ENCODE measurements at places on chromosomes 1 and 21.

GRCh38 chr1:205441318-205441633, 14.6 kb downstream of the BLACAT1 start:
- no peak for DNase-seq

DNA sequence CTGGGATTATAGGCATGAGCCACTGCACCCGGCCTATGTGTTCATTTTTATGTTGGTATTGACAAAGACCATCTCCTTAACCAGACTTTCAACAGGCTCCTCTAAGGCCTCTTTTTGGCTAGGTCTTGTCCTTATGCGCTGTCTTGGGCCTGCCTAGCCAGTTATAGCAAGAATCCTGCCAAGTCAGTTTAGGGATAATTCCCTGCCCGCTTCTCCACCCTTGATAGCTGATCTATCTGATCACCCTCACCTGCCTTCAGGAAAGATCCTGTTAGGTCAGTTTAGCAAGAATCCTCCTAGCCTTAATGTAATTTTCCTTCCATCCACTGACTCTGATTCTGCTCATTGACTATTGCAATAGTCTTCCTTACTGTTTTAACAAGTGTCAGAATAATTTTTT, 2.4 kb upstream of the B4GALT3 start:
- DNase-seq, result no peak

- no peak for DNase-seq
Observed at GRCh38 chr1:231106347-231106746, 55.5 kb upstream of the TRIM67 start.

GRCh38 chr1:238753252-238753651, 633.1 kb upstream of the CHRM3 start:
- DNase-seq, result no peak

DNA sequence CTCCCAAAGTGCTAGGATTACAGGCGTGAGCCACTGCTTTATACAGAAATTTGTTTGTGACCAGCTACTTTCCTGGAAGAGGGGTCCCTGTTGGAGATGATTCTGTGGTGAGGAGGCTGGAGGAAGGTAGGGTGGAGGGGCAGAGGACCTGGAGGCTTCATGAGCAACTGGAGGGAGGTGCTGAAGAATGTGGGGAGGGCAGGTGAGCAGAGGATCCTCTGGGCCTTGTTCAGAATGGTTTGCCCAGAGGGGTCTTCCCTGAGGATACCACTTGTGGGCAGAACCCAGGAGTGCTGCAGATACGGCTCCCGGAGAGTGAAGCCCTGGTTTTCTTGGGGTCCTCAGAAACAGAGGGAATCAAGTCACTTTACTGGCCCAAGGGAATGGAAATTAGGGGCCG, 67.2 kb upstream of the WDR26 start:
- no peak for DNase-seq

DNA sequence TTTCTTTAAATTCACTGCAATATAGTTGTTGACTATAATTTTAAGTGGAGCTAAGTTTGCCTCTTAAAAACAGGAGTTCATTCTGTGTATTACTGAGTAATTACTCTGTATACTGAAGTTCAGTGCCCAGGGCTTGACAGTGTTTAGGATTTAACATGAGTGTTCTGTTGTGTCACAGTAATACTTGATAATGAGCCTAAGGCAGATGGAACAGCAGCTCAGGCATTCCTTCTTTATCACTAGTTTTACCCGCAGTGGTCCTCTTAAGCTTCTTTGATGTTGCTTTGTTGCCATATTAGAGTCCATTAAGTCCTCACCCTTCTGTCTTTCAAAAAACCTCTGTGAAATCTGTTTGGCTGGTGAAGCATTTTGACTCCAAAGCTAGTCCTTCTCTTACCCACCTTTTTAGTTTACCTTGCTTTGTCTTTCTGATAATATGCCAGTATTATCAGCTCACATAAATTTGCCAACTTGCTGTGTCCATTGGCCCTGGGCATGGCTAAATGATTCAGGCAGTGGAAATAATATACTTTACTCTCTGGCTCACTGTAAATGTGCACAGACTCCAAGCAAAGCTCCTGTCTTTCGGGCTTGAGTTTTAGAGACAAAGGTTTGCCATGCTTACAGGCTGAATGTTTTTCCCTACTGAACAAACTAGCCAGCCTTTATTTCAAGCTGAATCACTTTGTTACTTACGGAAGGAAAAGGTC, 17.7 kb downstream of the HIPK1 start:
- no peak for DNase-seq

DNA sequence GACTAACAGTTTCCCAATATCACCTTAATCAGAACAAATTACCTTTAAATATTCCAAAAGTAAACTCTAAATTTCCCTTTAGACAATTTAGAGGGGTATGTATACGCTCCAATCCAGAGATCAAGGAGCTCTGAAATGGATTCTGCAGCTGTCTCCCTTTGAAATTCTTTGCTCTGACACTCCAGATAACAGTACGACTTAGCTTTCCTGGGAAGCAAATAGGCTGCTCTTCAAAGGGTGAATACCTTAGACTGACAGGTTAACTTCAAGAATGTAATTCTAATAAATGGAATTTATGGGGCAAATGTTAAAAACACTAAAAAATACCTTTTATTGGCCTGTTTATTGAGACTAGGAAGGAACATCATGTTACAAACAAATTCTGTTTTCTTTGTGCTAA, 357.2 kb downstream of the USP25 start:
- no peak for DNase-seq

GRCh38 chr1:27979151-27979858, 19.5 kb downstream of the XKR8 start:
- DNase-seq, result no peak

DNA sequence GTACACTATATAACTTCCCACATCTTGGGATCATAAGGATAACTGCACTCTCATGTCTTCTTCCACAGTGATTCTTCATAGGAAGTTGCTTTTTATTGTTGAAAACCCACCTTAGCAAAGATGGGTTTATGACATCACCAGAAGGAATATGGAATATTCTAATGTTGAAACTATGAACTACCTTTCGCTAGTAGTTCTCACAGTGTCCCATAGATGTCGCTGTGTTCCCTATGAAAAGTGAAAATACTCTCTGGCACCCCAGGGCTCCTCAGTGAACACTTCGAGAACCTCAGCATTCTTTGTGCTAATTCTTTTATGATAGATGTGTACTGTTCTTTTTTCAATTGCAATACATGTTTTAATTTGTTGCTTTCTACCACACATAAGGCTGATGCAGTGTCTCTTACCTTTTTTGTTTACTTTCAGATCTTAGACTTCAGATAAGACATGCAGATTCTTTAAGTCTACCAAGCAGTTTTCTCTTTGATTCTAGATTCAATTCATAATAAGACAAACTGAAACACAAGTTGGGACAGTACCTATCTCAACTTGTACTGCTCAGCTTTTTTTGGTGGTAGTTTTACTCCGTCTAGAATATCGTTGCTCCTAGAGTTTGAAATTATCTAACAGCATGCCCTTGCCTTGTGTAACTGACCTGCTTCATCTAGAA, 90.8 kb downstream of the GTF2B start:
- DNase-seq, result peak; percentile 4

DNA sequence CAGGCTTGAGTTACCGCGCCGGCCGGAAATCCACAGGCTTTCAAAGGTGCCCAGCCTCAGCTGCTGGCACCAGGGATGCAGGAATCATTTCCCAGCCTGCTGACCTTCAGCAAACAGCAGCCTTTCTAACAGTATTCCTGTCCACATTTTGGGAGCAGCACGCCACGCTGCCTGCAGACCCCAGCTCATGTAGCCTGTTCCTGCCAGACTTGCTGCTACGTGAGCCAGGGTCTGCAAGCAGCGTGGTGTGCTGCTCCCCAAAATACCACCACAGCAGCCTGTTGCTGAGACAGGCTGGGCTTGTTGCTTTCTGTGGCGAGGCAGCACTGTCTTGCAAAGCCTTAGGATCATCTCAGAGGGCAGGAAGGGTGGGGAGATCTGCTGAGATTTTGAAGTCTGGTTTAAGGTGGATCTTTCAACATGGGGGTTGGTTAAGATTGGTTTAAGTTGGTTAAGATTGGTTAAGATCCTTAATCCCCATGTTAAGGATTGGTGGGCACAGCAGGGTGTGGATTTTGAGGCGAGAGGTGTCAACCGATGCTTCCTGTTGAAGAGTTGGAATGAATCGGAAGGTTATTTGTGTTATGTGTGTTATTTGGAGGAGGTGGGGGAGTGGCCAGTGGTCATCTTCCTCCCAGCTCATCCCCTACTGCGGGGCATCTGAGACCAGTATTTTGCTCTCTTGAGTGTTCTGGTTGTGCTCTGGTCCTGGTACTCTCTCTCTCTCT, 12.9 kb downstream of the FAAH start:
- DNase-seq, result no peak

DNA sequence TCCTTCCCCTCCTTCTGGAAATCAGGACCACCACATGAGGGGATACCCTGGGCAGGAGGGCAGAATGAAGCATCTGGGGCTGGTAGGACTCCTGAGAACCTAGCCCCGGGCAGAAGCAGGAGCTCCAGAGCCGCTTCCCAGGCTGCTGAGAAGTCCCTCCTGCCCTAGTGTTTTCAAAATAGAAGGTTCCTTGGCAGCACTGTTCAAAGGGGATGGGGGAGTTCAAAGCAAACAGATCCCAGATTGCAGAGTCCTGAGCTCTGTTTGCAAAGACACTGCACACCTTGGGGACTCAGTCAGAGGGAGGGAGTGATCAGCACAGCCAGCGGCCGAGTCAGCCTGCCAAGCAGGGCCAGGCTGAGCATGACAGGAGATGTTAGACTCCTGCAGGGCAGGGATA, 177.8 kb downstream of the PTPRU start:
- no peak for DNase-seq

- no peak for DNase-seq
Observed at GRCh38 chr1:50066806-50067205, 41.9 kb upstream of the ELAVL4 start.

- DNase-seq, result no peak
Observed at GRCh38 chr1:217498209-217498608, 132.7 kb downstream of the GPATCH2 start.

DNA sequence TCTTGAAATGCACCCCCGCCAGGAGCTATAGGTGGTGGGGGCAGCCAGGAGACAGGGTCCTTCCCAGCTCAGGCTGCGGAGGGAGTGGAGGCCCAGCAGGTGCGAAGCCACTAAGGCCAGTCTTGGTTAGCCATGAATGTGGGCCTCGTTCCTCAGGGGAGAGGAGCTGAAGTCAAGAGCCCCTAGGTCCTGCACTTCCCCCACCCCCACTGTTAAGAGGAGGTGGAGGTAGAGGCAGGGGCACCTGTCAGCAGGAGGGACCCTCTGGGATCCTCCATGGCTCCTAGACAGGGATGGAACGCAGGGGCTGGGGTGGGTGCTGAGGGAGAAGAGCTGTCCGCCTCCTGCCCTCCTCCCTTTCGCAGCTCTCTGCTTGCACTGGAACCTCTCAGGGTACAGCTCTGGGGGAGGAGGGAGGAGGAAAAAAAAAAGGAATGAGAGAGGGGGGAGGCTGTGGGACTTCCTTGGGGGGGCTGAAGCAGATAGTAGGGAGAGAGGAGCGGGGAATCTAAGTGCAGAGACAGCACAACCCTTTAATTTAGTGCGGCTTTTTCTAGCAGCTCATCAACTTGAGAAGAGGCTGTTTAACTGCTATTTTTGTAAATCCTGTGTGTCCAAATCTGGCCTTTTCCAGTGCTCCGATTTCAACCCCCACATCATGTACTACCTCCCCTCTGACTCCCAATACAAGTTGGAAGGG, 37.0 kb downstream of the MATN1 start:
- no peak for DNase-seq

- DNase-seq, result peak; percentile 67
Observed at GRCh38 chr1:214660900-214661299, 57.9 kb downstream of the CENPF start.

DNA sequence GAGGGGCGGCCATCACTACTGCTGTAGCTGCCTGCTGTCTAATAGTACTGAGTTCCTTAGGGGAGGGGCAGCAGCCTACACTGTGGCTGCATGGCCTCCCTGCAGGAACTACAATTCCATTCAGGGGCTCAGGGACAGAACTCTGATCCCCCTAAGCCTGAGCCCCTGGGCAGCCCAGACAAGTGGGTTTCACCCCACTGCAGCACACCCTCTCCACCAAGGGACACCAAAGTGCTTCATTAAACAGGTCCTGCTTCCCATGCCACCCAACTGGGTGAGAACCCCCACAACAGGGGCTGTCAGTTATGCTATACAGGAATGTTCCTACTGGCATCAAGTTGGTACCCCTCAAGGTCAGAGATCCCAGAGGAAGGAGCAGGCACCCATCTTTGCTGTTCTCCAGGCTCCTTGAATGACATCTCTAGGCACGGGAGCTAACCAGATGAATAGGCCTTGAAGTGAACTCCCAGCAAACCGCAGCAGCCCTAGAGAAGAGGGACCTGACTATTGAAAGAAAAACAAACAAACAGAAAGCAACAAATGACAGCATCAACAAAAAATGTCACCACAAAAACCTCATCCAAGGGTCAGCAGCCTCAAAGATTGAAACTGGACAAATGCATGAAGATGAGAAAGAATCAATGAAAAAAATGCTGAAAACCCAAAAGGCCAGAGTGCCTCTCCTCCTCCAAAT, 437.4 kb downstream of the NUF2 start:
- DNase-seq, result no peak

- no peak for DNase-seq
Observed at GRCh38 chr1:59999006-59999405, 72.4 kb upstream of the CYP2J2 start.

DNA sequence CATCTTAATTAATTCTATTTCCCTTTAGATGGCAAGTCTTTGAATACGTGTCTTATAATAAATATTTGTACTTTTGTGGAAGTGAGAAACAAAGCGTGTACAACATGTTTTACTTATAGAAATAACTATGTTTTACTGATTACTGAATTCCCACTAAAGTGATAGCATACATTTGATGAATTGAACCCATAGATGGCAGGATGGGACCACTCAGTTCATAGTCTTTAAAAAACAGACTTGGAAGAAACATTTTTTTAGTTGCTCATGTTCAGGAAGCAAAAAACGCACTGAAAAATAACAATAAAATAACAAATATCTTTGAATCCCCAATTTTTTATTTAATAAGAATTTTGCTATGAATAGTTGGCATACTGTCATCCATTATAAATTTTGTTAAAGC, 507.1 kb upstream of the ZRANB2 start:
- no peak for DNase-seq

GRCh38 chr1:26411624-26412074, 1.0 kb downstream of the LIN28A start:
- no peak for DNase-seq

- DNase-seq, result no peak
Observed at GRCh38 chr1:62240651-62241370, 46.2 kb downstream of the L1TD1 start.

DNA sequence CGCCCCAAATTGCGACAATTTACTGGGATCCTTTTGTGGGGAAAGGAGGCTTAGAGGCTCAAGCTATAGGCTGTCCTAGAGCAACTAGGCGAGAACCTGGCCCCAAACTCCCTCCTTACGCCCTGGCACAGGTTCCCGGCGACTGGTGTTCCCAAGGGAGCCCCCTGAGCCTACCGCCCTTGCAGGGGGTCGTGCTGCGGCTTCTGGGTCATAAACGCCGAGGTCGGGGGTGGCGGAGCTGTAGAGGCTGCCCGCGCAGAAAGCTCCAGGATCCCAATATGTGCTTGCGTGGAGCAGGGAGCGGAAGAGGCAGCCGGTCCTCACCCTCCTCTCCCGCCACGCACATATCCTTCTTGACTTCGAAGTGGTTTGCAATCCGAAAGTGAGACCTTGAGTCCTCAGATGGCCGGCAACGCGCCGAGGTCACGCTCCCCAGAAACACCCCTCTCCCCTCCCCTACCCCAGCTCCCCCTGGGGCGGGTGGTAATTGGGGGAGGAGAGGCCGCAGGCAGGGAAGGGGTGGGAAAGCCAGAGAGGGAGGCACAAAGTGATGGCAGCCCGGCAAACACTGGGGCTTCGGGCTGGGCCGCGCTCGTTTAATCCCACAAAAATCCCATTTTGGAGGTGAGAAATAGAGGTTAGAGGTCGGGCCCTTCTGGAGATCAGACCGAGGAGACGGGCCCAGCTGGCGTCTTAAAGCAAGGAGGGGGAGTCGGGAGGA, 6.2 kb downstream of the SIM2 start:
- DNase-seq, result no peak

Data from head of caudate nucleus (tissue), 42 donors.